ENCODE measurements at places on chromosomes 2 and 18.

GRCh38 chr18:45137087-45137419, 456.4 kb downstream of the SETBP1 start:
- no peak for DNase-seq

DNA sequence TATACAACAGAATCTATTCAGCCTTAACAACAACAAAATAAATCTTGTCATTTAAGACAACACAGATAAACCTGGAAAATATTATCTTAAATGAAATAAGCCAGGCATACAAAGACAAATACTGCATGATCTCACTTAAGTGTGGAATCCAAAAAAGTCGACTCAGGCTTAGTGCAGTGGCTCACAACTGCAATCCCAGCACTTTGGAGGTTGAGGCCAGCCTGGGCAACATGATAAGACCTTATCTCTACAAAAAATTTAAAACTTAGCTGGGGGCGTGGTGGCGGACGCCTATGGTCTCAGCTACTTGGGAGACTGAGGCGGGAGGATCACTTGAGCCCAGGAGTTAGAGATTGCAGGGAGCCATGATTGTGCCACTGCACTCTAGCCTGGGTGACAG, 75.2 kb upstream of the RNU4ATAC start:
- DNase-seq: no peak

- no peak for DNase-seq
Measured at GRCh38 chr2:239692362-239692851, 291.6 kb upstream of the HDAC4 start.

- DNase-seq: no peak
Measured at GRCh38 chr2:196530910-196531309, 108.6 kb upstream of the CCDC150 start.

DNA sequence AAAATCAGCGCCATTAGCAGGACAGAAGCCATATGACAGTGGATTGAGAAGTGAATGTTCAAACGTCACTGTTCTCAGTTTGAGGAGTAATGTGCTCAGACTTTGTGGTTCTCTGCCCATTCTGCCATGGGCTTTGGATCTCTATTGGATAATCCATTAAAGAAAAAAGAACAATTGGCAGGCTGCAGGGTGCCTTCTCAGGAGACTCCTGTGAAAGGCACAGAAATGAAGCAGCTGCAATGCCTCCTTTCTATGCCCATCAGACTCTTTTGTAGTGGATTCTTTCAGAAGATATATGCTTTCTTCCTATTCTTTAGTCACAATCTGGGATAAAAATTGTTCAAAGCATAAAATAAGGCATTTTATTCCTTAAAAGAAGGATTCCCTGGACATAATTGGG, 506.9 kb upstream of the KLHL29 start:
- no peak for DNase-seq

DNA sequence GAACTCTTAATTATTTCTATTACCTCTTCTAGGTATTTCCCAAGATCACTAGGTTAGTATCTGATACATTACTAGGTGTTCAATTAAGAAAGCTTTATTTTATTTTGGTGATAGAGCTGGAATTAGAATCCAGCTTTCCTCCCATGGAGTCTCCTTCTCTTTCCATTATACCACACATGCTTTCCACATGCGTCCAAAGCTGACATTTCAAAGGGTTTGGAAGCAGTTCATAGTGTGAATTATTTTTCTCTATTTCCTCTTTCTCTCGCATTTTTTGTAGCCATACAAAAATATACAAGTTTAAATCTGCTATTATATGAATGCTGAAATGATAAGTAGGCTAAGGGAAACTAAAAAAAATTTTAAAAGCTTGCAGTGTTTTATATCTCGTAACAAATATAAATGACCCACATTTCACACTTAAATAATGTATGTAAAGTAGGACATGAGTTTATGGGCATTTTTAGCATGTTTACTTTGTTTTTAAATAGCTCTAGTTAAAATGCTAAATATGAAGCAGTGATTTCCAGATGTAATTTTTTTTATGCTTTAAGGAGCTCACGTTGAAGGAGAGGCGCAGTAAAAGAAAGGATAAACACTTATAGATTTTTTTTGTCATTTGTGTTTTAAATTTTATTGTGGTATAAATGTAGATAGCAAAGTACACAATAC, 20.1 kb downstream of the ZC3H6 start:
- no peak for DNase-seq

DNA sequence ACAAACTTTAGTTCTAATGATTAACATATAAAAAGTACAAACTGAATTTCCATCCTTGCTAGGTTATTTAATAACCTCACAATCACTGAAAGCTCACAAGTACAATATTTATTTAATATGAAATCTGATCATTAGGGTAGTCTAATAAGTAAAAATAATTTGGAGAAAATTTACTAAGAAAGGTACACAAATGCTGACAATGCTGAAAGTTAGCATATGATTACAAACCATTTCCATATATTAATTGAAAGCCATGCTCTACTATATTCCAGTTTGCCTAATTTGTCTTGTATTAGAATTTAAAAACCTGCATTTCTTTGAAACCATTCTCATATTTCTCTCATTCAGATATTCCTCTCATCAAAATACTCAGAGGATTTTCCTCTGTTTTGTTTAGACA, 8.2 kb upstream of the PEX13 start:
- DNase-seq: no peak
